ENCODE measurements at places on chromosomes 11 and 22.

DNA sequence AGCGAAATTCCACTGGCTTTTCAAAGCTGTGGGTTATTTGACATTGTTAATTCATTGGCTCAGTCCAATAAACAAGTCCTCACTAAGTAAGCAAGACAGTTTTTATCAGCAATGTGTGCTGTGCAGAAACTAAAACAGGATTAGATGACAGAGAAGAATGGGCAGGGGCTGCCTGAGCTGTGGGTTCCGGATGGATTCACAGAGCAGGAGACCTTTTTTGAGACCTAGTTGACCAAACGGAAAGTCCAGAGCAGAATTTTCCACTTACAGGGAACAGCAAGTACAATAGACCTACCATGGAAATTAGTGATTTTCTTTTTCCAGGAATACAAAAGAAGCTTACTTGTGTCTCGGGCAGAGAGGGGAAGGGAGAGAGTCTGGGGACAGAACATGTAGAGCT lies 5.2 kb upstream of the KDM4F start:
- DNase-seq: no peak

DNA sequence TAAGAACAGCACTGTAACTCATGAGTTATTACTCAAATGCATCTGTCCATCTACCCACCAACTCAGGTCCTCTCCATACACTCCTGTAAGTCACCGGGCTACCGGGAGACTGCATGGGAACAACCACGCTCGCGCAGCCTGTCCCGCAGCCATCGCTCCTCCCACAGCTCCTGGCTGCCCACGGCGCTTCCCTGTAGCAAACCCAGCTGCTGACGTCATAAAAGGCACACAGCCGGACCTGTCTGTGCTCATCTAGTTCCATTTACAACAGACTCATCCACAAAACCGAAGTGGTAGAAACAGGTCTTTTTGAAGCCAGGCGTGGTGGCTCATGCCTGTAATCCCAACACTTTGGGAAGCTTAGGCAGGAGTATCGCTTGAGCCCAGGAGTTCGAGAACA lies 23.4 kb upstream of the PACSIN2 start:
- DNase-seq: no peak

DNA sequence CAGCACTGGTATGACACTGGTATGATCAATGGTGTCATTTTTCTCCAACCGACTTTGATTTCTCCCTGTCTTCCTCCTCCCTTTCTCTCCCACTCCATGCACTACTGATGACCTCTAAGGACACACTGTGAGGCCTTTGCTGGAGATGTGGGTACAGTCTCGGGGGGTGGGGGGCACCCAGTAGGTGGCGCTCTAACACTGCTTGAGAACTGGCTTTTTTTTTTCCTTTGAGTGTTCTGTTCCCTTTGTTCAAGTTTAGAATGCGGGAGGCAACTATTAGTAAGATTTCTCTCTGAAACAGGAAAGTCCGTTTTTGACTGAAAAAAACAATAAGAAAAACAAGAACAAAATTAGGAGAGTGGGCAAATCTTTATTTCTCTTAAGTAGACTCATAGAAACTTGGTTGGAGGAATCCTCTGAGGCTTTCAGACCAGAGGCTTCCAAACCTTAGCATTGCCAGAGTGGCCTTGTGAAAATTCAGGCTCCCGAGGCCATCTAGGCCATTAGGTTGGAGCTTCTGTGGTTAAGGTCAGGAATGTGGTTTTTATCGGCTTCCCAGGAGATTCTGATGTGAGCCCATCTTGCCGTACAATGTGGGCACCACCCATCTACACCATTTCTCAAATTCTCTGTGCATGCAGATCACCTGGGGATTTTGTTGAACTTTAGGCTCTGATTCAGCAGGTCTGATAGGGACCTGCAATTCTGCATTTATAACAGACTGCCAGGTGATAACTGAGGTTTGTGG lies 43.2 kb downstream of the PANX1 start:
- DNase-seq: no peak

GRCh38 chr11:66614073-66614472 lies 2.4 kb upstream of the RBM14 start:
- no peak for DNase-seq

DNA sequence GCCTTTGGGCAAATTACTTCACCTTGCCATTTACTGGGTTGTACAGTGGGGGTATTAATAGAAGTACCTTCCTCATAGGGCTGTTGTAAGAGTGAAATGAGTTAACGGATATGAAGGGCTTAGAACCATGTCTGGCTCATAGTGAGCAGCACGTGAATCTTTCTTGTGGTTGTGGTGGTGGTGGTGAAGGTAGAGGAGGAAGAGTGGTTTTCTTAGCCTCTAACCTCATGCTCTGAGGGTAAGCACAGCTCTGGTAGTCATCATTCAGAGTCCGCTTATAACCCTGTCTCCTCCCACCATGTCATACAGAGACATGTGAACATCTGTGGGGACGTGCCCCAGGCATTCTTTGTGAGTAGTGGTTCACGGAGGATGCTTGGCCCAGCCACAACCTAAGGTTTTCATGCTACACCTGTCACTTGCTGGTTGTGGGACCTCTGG lies 43.6 kb downstream of the TEAD1 start:
- no peak for DNase-seq

GRCh38 chr11:128324051-128324481 lies 263.3 kb downstream of the ETS1 start:
- DNase-seq: no peak

- no peak for DNase-seq
Observed at GRCh38 chr11:115674176-115674936, 170.1 kb upstream of the CADM1 start.

- no peak for DNase-seq
Observed at GRCh38 chr11:12184699-12185098, 74.3 kb downstream of the MICAL2 start.

DNA sequence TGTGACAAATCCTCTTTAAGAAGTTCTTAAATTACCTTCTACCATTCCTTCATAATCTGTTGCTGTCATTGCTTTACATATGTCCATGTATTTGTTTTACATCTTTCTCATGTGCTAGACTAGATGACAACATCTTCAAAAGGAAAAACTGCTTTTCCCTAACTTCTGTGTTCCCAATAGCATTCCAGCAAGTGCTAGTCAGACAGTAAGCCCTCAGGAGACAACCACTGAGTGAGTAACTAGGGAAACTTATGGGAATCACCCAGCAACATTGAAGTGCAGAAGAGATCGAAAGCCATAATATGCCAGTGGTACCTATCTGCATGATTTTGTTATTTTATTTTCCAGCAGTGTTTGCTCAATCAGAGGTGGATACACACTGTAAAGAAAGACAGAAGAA lies 889.7 kb upstream of the API5 start:
- DNase-seq: no peak

- no peak for DNase-seq
Observed at GRCh38 chr22:49323751-49324415, 503.8 kb downstream of the BRD1 start.

DNA sequence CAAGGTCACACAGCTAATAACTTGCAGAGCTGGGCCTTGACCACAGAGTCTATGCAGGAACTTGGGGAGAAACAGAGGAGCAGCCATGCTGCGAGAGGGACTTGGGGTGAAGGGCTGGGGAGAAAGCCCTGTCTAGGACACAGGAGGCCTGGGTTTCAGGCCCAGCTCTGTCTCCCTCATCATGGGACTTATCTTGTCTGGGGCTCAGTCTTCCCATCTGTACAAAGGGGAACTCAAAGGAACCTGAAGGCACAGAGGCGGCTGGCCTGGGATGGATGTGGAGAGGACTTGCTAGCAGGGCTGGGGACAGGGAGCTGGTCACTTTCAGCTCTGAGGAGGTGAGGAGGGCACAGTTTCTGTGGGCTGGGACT lies 36.9 kb upstream of the TPBGL start:
- no peak for DNase-seq

- DNase-seq: no peak
Observed at GRCh38 chr11:67576735-67577475, 6.7 kb upstream of the GSTP1 start.

DNA sequence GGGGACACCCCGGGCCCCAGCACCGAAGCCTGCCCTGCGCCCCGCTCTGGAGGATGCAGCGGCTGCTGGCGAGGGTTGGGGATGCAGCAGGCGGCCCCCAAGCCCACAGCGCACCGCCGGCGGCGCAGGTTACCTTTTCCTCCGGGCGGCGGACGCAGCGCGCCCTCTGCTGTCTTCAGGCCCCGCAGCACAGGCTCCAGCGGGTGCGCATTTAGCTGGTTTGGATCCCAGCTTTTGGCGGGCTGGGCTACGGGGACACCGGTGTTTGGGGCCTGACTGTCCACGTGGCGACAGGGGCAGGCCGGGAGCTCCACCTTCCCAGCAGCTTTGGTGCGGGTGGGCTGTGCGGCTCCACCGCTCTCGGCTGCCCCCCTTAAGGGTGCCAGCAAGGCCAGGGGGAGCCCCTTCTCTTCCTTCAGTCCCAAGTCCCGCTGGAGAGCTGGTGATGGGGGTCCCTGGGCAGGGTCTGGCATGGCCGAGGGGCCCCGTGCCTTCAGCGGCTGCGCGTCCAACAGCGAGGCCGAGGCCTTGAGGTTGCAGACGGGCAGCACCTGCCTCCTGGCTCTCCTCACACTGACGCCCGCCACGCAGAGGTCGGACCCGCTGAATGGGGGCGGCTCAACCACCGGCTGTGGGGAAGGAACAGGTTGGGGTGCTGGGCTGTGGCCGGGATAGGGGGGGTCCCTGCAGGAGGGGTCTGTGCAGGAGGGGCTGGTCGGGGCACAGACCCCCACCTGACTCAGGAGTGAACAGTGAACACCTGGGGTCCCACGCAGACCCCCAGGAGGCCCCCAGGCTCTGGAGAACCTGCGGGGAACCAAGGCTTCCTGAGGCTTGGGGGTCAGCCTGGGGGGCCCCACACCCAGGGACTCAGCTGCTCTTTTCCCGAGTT lies 18.0 kb upstream of the IL17REL start:
- peak; percentile 49 for DNase-seq

DNA sequence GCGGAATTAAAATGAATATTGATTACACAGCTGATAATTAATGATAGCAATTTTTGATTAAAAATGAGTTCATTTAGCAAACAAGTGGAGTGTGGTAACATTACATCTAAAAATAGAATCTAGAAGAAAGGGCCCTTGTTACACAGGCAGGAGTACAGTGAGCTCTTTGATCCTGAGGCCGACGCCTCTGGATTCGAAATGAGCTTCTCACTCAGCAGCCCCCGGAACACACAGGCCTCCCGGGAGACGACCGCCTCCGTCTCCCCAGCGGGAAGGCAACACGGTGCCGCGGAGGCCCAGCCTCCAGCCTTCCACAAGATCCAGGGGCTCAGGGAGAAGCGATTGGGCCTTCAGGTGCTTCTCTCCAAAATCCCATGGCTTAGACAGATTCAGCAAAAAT lies 379.1 kb downstream of the BRD1 start:
- DNase-seq: peak; percentile 33

GRCh38 chr22:25497181-25497641 lies 67.3 kb upstream of the GRK3 start:
- DNase-seq: no peak

GRCh38 chr11:81585390-81585933 lies 1148.2 kb downstream of the FAM181B start:
- DNase-seq: no peak

DNA sequence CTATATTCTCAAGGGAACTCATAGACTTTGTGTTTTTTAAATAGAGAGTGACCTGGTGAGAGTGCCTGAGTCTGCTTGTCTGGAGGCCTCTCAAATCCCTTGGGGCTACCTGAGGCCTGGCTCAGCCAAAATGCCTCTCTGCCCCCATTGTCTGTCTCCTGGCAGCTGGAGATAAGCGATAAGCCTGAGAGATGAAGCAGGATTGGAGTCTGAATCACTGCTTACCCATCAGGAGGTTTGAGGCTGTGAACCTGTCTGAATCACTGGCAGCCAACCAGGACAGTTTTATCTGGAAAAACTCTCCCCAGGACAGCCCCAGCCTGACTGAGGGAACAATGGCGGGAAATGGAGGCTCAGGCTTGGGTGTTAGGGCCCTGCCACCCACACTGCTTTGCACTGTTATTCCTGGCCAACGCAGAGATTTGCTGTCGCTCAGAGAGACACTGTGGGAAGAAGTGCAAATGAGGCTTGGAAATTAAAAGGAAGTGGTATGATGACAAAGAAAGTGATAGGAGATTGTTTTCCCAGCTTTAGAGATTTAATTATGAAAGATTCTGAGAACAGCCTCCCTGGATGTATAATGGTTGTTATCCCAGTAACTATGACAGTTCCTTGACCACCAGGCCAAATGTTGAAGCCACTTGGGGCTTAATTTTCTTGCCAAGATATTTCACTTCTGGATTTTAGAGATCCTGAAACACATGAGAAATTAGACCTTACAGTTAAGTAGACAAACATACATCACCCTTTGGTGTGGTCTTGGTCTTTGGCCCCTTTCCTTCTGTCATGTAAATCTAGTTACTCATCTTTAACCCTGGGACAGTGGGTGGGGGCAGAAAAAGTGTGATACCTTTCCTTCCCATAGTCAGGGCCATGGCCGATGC lies 102.1 kb downstream of the RASSF10 start:
- DNase-seq: no peak

GRCh38 chr22:19555651-19556050 lies 31.4 kb upstream of the CLDN5 start:
- DNase-seq: no peak

DNA sequence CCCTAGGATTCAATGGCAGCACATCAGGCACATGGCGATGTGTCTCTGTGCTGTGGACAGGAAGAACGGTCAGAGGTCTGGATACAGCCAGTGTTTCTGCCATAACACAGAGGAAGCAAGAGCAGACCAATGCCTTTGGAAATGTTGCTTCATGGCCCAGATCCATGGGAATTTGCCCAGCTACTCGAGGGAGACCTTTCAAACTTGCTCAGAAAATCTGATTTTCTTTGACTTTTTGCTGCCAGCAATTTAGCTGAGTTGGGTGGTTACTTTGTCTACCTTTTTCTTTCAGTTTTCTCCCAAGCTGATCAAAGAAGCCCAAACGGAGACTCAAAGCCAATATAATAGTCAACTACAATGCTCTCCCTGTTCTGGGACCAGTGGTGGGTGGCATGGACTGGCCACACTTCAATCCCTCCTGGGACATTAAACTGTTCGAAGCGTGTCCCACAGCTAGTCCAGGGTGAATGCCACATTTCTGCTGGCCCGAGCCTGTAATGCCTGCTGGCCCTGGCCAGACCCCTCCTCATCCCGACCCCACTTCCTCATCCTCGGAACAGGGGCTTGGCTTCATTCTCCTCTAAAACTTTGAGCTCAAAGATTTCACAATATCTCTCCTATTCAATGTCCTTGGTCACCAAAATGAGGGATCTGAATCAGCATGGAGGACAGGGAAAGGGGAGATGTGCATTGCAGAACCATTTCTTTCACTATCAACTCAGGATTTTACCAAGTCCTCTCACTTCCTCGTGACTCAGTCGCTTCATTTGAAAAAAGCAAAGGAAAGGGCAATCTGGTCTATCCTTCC lies 93.3 kb downstream of the ABTB2 start:
- no peak for DNase-seq

DNA sequence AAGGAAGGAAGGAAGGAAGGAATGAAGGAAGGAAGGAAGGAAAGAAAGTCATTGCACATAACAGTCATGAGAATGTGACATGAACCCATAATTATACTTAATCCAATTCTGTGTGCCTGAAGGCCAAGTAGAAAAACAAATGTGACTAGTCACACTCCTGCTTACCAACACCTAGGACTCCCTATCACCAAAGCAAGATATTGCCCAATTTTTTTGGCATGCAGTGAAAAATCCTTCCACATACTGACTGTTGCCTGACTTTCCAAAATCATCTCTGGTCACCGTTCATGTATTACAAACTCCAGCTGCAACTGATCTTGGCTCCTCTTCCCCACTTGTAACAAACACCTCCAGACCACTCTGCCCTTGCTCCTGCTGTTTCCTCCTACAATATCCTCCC lies 516.8 kb downstream of the OPCML start:
- DNase-seq: no peak

- DNase-seq: no peak
Observed at GRCh38 chr11:102994105-102994504, 38.6 kb upstream of the MMP13 start.

GRCh38 chr11:79287952-79288351 lies 152.9 kb downstream of the TENM4 start:
- DNase-seq: no peak

Data from anterior cingulate cortex (tissue), 58 donors.